Activated CD8-positive, alpha-beta memory T cell treated with anti-CD3 and anti-CD28 coated beads for 48 hours (primary cell): ENCODE measurements at places on chromosomes 4 and X.

GRCh38 chr4:80171656-80172055 is 25.6 kb upstream of the PRDM8 start:
- DNase-seq: no peak

DNA sequence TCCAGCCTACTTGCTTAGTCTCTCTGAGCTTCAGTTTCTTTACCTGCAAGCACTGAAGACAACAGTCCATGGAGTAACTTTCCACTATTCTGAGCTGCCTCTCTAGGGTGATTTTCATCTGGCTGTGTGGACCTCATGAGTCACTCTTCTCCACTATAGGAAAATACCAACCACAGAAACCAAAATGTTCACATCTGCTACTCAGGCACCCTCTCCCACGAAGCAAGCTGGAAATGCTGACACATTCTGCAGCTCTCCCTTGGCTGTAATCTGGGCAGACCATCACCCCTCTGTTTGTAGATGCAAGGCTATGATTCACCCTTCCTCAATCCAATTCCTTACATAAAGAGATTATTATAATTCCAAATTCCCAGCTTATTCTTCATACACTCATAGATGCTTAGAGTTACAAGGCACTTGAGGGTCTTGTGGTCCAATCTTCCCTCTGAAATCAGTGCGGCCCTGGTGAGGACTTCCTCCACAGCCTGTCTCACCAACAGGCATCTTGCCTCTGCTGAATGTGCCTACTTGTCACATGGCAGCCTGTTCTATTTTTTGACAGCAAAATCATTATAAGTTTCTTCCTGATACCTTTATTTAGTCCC is 97.0 kb upstream of the LNX1 start:
- no peak for DNase-seq

GRCh38 chr4:18938343-18939099 is 917.0 kb upstream of the LCORL start:
- DNase-seq: no peak

DNA sequence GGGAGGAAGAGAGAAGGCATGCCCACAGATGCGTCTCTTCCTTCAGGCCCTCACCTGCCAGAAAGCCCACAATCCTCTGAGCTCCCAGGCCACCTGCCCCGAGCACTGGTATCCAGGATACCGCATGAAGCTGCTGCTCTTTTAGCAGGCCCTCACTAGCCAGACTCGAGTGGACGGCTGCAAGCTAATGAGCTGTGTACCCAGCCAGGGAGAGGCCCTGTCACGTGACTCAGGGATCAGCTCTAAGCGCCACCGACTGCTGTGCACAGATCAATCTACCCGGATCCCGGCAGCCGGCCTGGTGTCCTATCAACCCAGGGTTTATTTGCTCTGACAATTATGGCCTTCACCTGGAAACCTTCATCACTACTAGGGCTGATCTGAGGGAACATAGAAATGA is 39.0 kb downstream of the BCOR start:
- no peak for DNase-seq

GRCh38 chr4:109576462-109576861 is 16.4 kb downstream of the MCUB start:
- no peak for DNase-seq

- DNase-seq: no peak
Observed at GRCh38 chr4:188078116-188078515, 31.3 kb downstream of the TRIML2 start.

DNA sequence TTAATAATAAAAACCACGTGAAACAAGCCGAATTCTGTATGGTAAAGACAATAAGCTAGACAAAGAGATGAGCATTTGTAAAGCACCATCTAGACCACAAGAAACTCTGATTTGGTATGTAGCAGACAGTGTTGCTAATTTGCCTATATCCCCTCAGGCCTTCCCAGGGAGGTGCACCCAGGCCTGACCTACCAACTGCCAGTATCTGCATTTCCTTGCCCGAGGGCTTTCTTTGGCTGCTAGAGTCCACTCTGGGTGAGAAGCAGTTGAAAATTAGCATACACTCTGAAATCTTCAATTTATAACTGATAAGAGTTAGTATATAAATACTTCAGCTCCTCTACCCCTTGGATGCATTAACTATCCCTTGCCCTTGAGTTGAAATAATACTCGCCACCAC is 37.4 kb upstream of the IL1RAPL1 start:
- no peak for DNase-seq

GRCh38 chr4:67480810-67481209 is 64.5 kb downstream of the CENPC start:
- DNase-seq: no peak

GRCh38 chr4:142036795-142037583 is 400.6 kb downstream of the IL15 start:
- no peak for DNase-seq

GRCh38 chr4:142265536-142265935 is 580.6 kb downstream of the INPP4B start:
- no peak for DNase-seq

DNA sequence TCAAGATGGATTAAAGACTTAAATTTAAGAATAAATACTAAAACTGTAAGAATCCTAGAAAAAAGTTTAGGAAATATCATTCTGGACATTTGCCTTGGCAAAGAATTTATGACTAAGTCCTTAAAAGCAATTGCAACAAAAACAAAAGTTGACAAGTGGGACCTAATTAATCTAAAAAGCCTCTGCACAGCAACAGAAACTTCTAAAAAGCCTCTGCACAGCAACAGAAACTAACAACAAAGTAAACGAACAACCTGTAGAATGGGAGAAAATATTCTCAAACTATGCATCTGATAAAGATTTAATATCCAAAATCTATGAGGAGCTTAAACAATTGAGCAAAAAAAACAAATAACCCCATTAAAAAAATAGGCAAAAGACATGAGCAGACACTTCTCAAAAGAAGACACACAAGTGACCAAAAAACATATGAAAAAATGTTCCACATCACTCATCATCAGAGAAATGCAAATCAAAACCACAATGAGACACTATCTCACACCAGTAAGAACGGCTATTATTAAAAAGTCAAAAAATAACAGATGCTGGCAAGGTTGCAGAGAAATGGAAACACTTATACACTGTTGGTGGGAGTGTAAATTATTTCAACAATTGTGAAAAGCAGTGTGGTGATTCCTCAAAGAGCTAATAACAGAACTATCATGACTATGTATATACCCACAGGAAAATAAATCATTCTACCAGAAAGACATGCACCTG is 5.5 kb upstream of the OPRPN start:
- no peak for DNase-seq

- no peak for DNase-seq
Observed at GRCh38 chrX:134604701-134605311, 53.5 kb downstream of the PLAC1 start.

DNA sequence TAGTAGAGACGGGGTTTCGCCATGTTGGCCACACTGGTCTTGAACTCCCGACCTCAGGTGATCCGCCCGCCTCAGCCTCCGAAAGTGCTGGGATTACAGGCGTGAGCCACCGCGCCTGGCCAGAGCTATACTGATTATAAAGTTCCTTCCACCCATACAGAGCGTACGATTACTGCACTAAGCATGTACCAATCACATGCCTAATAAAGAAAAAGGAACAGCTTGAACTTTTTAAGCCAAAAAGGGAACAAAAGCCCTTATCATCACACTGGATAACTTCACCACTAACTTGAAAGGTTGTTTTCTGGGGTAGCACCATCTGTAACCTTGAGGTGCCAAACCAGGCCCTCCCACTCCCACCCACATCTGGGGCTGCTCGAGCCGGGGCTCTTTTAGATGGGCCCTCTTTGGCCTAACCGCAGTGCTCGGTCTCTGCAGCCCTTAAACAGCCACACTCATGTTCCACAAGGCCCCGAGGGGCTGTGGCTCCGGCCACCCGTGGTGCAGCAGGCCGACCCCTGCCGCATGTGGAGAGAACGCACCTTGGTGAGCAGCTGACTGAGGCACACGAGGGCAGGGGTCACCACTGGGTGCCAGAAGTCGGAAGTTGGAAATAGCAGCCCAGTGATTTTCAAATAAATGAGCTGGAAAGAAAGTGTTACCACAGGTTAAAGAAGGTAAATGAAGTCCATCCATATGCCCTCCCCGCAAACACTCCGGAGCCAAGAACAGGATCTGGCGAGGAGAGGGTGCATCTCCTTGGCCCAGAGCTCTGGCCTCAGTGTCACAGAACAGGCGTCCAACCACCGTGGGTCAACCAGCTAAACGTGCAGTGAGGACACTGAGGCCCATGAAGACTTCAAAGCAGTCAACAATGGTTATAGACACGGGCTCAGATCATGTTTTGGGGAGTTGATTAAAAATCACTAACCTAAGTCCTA is 18.4 kb downstream of the NOP14 start:
- DNase-seq: no peak

GRCh38 chr4:51845711-51846110 is 2.8 kb downstream of the DCUN1D4 start:
- DNase-seq: no peak

GRCh38 chrX:110847334-110847733 is 51.7 kb upstream of the CHRDL1 start:
- no peak for DNase-seq

DNA sequence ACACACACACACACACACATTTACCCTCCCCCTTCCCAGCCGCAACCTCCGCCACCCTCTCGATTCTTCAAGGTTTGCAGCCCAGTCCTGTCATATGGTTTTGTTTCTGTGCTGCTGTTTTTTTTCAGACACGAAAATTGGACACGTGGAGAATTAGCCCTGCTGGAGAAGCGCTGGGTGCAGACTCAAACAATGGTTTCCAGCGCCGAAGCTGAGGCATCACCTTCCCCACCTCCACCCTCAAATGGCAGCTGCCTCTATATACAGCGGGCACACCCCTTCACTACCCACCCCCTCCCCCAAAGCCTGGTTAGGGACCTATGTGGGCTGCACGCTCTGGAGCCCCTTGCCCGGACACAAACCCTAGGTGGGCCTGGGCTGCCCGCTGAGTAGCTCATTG is 87.9 kb downstream of the BCOR start:
- peak; percentile 5 for DNase-seq

GRCh38 chr4:164768516-164768915 is 14.6 kb downstream of the SMIM31 start:
- DNase-seq: no peak

- no peak for DNase-seq
Observed at GRCh38 chr4:8761167-8761823, 110.3 kb downstream of the HMX1 start.

DNA sequence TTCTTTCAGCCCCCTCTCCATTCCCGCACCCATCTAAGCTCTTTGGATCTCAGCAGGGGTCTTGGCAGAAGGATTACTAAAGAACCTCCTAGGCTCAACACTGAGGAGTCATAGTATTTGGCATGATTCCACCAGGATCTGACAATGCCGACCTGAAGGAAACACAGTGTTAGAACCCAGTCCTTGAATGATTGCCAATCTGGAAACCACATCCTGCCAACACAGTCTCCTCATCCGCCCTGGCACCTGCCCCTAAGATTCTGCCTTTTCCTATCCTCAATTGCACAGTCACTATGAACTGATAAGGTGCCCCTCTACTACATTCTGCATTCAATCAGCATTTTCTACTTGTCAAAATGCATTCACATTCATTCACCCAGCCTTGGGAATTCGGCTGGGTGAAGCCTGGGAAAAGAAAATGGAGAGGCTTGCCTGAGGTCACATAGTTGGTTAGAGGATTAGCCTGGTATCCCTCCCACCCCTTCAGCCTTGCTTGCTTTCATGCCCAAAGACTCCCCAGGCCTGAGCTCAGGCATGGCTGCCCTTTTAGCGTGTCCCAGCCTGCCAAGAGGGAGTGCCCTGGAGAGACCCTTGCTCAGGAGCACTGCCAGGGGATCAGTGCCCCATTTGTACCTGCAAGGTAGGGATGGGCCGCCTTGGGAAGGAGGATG is 2.2 kb upstream of the CLDN2 start:
- DNase-seq: no peak

DNA sequence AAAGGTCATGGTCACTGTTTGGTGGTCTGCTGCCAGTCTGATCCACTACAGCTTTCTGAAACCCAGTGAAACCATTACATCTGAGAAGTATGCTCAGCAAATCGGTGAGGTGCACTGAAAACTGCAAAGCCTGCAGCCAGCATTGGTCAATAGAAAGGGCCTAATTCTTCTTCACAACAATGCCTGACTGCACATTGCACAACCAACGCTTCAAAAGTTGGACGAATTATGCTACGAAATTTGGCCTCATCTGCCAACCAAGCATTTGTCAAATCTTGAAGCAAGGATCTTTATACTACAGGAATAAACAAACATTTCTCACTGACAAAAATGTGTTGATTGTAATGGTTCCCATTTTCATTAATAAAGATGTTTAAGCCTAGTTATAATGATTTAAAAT is 90.4 kb downstream of the EIF4E start:
- no peak for DNase-seq

- DNase-seq: no peak
Observed at GRCh38 chr4:175770555-175770954, 41.5 kb downstream of the GPM6A start.

- no peak for DNase-seq
Observed at GRCh38 chrX:25544641-25545040, 528.9 kb upstream of the ARX start.

GRCh38 chr4:183356931-183357675 is 34.9 kb upstream of the CLDN24 start:
- DNase-seq: no peak

DNA sequence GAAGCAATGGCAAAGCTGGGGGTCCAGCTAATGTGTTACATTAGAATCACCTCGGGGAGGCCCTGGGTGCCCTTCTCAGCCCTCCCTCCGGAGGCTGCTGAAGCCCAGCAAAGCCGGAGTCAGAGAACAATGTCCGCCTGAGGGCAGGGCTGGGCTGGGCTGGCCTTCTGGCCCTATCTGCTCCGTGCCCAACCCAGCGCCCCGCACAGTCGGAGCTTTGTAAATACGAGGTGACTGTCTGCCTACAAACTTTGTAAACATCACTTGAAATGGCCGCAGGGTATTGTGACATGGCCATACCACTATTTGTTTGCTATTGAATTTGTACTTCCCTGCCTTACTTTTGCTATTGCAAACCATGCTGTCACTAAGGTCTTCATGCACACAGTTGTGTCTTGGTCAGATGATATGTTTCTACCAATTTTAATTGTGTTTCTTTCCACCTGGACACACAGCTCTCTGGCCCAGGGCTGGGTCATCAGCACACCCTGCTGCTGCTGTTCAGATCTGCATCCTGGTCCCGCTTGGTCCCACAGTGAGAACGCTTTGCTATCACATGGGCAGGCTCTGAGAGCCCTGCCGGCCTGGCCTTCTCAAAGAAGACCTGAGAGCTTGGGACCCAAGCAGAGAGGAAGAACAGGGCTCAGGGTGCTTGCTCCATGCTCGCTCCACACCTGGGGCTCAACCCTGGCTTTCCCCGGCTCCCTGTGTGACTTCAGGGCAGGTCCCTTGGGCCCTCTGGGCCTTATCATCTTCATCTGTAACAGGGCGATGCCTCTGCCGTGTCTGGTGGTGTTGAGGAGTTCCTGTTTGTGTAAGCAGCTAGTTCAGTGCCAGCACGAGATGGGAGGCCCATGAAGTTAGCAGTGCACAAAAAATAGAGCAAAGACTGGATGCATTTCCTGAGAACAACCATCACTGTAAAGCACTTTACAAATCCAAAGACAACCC is 2.3 kb downstream of the S100P start:
- no peak for DNase-seq
